ENCODE measurements at places on chromosomes 6 and 20.

DNA sequence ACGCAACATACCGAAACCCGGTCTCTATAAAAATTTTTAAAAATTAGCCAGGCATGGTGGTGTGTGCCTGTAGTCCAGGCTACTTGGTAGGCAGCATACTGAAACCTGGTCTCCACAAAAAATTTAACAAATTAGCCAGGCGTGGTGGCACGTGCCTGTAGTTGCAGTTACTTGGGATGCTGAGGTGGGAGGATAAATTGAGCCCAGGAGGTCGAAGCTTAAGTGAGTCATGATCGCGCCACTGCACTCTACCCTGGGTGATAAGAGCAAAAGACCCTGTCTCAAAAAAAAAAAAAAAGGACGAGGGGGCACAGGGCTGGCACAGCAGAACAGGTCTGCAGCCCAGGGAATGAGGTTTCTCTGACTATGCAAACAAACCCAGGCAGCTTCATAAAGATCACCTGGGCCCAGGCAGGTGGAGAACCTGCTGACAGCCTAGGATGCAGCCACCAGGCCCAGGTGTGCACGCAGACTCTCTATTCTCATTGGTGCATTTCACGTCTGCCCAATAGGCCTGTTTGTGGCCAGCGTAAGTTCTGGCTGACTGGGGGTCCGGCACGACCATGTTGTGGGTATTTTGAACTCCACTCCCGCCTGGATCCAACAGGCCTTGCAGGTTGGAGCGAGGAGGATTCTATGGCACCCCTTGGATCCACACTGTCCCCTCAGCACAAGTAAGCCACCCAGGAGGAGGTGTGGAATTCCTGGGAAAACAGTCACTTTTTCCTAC is 204.5 kb downstream of the PREX1 start:
- DNase-seq = no peak

DNA sequence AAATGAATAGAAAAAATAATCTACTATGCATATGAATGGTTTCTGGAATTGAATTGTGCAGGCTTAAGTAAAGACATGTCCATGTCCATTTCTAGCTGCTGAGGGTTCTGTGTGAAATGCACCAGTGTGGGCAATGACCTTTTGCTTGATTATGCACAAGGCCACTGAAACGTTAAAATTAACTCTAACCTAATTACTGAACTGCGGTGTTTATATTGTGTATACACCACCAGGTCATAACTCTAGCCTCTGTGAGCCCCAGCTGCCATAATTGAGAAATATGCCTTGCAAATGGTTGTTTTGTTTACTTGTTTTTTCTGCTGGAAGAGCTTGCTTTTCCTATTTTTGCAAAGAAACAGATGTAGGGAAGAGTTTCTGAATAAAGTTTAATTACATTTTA is 46.1 kb downstream of the RSPO3 start:
- no peak for DNase-seq

DNA sequence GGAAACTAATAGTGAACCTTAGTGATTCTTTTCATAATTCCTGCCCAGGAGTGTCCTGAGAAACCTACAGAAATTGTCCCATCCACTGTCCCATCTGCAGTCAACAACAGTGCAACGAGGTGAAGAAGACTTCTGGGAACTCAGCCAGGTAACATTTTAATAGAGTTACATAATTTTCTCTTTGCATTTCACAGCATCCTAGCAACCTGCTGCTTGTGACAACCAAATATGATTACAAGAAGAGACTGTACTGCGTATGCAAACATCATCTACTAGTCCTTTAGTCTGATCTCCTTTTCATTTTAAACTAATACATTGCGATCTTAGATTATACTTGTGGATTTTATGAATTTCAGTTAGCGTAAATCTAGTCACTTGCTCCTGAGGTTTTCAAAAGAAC is 951.6 kb downstream of the TFAP2A start:
- DNase-seq = no peak

DNA sequence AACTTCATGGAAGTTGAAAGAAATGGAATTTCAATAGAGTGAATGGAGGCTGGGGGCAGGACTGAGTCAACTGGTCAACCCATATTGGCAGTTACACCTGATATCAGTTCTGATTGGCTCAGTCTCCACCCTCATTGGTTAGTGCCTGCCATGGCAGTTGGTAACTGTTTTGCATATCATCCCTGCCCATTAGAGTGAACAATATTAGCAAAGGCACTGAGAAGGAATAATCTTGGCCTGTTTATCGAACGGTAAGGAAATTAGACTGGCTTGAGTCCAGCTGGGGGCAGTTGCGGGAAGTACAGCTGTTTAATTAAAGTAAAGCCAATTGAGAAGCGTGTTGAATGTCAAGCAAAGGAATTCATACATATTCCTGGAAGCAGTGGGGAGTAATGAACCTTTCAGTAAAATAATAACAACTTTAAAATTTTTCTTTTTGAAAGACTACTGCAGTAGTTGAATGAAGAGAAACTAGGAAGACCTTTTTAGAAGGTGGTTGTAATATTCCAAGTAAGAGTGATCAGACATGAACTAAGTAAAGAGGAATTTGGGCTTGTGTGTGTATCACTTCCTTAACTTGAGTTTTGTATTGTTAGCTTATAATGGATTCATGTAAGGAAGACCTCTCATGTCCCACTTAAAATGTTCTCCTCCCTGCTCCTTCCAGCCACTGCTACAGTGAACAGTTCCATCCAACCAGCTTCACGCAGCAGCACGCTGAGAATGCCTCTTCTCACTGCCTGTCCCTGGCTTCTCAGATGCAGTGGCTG is 17.2 kb upstream of the FAM50B start:
- no peak for DNase-seq

DNA sequence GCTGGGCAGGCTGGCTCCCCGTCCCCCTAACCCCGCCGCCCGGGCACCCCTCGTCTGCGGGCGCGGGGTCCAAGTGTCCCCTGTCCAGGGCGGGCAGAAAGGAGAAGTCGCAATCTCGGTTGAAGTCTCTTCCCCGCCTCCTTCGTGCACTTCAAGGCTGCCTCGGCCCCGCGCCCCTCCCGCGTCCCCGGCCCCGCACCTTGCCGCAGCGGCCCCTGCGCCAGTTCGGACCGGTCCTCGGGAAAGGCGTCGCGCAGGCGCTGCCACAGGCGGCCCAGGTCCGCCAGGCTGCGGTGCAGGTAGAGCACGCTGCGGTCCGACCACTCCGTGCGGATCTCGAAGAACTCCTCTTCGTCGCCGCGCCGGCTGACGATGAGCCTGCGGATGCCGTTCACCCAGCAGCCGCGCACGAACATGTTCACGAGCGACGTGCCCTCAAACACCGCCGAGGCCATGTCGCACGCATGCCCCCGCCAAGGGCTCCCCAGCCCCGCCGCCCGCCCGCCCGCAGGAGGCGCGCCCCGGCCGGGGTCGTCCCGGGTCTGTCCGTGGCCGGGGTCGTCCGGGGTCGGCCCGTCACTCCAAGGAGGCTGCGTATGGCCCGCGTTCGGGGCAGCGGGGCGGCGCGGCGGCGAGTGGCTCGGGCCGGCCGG is at the start of gene PXDC1:
Gene PXDC1 (minus strand): TSS at position 637 of the 653 bp plus-strand sequence. CDS start 182 bp downstream, at position 455.
- no peak for DNase-seq

GRCh38 chr20:62344782-62345181 is 22.3 kb downstream of the LAMA5 start:
- DNase-seq = no peak

- DNase-seq = no peak
Observed at GRCh38 chr20:46137816-46138215, 19.7 kb downstream of the CD40 start.

GRCh38 chr6:148935705-148936435 is 189.0 kb downstream of the UST start:
- no peak for DNase-seq
